ENCODE measurements at places on chromosomes 6 and 20.

DNA sequence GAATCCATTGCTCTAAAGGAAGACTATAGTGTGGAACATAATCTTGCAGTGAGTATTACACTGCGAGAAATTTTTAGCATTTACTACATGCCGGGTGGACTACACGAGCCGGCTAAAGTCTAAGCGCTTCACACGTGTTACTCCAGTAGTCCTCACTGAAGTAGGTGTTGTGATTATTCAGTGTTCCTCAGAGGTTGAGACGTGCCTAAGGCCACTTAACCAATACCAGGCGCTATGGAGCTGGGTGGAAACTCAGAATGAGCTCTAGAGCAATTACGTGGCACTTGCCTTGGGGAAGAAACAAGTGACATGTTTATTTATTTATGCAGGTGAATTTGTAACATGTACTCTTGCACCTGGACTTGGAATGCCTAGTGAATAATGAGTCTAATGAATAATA, 46.4 kb downstream of the SASH1 start:
- peak; percentile 5 for DNase-seq

DNA sequence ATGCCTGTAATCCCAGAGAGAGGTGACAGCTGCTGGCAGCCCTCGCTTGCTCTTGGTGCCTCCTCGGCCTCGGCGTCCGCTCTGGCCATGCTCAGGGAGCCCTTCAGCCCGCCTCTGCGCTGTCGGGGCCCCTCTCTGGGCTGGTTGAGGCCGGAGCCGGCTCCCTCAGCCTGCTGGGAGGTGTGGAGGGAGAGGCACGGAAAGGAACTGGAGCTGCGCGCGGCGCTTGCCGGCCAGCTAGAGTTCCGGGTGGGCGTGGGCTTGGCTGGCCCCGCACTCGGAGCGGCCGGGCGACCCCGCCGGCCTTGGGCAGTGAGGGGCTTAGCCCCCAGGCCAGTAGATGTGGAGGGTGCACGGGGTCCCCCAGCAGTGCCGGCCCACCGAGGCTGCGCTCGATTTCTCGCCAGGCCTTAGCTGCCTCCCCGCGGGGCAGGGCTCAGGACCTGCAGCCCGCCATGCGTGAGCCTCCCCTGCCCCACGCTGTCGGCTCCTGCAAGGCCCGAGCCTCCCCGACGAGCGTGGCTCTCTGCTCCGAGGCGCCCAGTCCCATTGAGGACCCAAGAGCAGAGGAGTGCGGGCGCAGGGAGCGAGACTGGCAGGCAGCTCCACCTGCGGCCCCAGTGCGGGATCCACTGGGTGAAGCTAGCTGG, 34.6 kb downstream of the C6orf52 start:
- DNase-seq: no peak

GRCh38 chr6:89566930-89567629, 71.5 kb downstream of the LYRM2 start:
- DNase-seq: peak; percentile 80

- no peak for DNase-seq
Measured at GRCh38 chr6:112362812-112363570, 15.9 kb downstream of the RFPL4B start.

GRCh38 chr20:38573413-38573812, 7.6 kb upstream of the ADIG start:
- DNase-seq: no peak

DNA sequence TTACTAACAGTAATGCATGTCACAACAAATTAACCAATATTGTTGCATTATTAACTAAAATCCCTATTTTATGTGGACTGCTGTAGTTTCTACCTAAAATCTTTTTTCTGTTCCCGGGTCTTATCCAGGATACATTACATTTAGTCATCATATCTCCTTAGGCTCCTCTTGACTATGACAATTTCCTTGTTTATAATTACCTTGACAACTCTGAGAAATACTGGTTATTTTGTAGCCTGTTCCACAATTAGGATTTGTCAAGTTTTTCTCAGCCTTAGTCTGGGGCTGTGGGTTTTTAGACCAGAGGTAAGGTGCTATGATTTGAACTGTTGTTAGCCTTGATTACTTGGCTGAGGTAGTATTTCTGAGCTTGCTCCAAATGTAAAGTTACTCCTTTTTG, 3.7 kb downstream of the FBXO5 start:
- DNase-seq: no peak

DNA sequence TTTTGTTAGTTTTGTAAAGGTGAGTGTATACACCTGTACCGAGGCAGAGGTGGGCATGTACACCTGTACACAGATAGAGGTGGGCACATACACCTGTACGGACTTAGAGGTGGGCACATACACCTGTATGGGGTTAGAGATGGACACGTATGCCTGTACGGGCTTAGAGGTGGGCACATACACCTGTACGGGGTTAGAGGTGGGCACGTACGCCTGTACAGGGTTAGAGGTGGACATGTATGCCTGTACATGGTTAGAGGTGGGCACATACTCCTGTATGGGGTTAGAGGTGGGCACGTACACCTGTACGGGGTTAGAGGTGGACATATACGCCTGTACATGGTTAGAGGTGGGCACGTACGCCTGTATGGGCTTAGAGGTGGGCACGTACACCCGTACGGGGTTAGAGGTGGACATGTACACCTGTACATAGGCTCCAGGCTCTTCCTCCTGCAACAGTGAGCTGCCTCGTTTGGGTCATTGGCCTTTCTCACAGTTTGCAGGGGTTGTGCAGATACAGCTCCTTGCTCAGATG, 63.7 kb downstream of the PHACTR3 start:
- no peak for DNase-seq

DNA sequence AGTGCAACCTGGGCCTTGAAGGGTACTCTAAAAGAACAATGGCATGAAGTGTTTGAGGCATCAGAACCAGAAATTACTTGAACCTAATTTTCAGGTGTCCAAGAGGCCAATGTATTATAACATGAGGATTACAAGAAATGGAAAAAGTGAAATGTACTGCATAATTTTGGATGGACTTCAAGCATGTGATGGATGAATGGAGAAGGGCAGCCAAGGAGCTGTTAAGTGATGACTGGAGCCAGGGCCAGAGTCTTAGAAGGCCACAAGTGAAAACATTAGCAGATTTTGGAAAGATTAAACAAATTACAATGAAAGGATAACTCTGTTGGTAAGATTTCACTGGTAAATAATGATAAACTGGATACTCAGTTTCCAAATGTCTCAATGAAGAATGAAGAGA, 738.2 kb downstream of the CD109 start:
- no peak for DNase-seq

DNA sequence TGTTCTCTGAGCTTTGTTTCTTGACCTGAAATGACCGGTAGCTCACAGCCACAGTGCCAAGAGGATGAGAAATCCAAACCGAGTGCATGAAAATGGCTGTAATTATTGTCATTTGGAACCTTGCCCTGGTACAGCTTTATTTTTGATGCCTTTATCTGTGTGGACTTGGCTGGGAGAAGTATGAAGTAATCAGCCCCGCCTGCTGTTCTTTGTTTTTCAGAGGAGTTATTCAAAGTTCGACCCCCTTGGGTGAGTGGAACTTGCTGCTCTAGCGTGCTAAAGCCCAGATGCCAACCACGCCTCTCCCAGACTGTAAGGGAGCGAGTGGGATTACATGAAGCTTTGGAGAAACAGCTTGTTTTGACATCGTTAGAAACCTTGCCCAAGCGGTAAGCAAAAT, 48.3 kb downstream of the ECT2L start:
- DNase-seq: no peak

DNA sequence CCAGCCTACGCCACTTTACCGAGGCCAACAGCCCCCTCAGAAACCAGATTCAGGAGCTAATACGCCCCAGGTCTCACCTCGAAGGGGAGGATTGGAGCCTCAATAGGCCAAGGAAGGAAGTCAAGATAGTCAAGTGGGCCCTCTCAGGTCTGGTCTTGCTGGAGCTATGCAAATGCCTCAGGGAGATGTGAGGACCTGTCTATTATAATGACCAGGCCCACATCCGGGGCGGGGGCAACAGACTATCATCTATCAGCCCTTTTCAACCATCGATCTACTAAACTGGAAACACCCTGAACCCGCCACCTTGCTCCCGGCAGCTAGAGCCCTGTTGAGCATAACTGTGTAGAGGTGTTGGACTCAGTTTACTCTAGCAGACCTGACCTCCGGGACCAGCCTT, 12.7 kb upstream of the GSTA3 start:
- no peak for DNase-seq

GRCh38 chr6:20569000-20569610, 34.8 kb downstream of the CDKAL1 start:
- no peak for DNase-seq

DNA sequence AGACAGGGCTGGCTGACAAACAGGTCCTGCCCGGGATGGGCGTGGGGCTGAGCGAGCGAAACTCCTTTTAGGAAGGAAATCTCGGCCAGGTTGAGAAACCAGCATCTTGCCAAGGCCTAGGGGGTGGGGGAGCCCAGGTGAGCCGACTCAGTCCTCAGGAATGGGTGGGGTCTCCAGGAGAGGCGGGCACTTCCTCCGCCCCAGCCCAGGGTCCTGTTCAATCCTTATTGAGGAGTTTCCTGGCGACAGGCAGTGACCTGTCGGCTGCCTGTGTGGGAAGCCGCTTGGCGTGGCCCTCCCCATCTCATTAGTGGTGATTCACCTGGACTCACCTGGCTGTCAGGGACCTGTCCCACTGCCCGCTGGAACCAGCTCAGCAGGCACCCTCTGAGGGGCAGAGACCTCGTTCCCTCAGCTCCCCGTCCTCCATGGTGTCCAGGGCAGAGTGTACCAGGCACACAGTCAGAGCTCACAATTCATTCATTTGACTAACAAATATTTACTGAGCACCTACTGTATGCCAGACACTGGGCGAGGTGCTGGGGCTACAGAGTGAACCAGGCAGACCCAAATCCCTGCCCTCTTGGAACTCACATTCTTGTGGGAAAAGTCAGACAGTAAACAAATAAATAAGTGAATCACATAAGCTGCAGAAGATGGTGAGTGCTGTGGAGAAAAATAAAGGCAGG, 51.1 kb downstream of the FGD2 start:
- DNase-seq: no peak

DNA sequence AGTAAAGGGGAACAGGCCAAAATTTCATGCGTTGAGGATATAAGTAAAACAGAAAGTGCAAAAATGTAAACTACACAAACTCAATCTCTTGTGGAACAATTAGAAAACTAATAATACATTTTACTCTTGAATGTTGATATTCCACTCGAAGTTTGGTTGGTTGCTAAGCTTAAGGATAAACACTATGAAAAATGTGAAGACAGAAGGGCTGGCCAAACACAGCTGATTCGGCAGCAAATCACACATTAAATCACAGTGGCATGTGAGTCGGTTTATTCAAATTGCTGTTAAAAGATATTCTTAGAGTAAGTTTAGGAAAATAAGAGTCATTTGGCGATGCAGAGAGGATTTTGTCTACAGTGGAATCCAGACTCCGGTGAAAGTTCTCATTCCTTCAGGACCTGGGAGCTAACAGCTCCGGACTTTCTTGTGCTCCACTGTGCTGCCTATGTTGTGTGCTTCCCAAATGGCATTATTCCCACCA, 1.4 kb upstream of the EPM2A start:
- DNase-seq: no peak

Data from NCI-H1417 (cell line).